Activated CD8-positive, alpha-beta memory T cell treated with anti-CD3 and anti-CD28 coated beads for 24 hours (primary cell): ENCODE measurements at places on chromosomes 6 and 20.
A peak's percentile ranks its signal among the peaks of the same experiment; 100 is the strongest.

DNA sequence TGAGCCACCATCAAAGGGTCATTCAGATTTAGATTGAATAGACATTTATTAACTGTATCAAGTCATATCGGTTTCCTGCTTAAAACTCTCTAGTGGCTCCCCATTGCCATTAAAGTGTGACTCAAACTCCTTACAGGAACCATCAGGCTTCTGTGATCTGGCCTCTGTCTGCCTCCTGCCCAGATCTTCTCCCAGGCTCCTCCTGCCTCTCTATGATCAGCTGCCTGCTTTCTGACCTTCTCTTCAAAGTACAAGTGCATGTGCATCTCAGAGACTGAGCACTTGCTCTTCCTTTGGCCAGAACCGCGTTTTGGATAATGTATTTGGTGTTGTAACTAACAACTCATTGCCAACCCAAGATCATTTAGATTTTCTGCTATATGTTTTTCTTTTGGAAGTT, 52.7 kb downstream of the IL20RA start:
- no peak for DNase-seq

- DNase-seq, result no peak
Observed at GRCh38 chr6:25866011-25866410, 8.0 kb downstream of the SLC17A3 start.

- no peak for DNase-seq
Observed at GRCh38 chr6:111680015-111680712, 74.5 kb upstream of the TRAF3IP2 start.

GRCh38 chr6:135291288-135292076, 110.4 kb downstream of the MYB start:
- no peak for DNase-seq

DNA sequence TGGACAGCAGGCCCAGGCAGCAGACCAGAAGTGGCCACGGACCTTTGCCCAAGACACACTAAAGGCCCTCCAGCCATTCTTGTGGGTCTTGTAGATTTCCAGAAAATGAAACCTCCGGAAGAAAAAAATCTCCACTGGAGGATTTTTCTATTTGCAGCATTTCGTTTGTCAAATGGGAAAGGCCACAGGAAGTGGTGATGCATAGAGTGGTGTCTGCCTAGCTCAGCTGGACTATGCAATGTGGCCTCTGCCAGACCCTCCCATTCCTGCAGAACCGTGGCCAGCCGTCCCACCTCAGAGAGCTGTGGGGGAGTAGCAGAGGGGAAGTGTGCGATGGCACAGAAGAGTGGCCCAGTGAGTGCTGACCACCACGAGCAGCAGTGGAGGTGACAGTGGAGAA, 24.0 kb upstream of the INSM1 start:
- DNase-seq, result no peak

DNA sequence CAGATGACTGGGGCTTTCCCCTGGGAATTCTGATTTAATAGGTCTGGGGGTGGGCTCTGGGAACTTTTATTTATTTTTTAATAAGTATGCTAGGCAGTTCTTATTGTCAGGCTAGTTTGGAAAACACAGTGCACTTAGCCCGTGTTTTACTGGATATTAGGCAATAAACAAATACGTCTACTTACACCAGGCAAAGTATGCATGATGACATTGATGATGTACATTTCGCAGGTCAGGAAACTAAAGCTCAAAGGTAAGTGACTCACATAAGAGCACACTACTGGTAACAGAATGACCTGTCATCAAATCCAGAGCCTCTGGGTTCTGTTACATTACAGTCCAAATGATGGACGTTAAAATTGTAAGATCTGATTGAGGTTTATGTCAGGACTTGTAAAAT, 144.4 kb upstream of the EXOC2 start:
- no peak for DNase-seq

- no peak for DNase-seq
Observed at GRCh38 chr20:34249291-34249690, 8.1 kb downstream of the ASIP start.

DNA sequence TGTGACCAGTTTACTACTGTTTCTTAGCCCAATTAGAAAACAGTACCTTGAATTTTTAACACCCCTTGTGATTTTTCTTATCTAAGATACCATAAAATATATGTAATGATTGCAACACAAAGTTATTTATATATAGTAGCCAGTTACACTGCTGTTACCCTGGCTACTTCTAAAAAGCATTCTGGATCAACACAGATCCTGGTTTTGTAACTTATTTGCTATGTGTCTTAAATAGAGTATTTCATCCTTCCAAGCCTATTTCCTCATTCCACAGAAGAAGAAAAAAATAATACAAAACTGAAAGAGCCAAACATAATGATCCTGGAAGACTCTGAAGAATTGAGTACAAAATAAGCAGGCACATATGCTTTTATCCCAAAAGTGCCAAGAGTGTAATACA, 19.0 kb upstream of the GSTA4 start:
- DNase-seq, result no peak

DNA sequence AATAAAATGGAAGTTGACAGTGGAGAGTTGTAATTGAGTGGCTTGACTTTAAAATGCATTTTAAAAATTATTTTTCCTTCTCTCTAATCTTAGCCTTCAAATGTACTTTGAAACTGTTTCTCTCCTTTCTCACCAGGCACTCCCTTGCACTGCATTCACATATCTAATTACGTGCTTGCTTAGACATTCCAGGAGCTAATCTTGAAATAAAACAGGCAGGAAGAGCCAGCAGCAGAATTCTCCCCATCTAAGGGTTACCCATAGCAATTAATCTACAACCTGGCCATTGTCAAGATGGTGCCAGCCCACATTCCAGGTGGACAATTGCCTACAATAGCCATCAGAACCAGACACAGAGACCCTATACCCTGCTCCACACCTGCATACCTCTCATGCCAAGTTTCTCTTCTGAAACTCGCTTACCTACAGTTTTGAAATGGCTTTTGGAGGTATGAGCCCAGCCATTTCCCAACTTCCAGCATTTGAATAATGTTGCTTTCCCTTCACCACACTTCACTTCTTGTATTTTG, 167.6 kb upstream of the GJE1 start:
- no peak for DNase-seq

DNA sequence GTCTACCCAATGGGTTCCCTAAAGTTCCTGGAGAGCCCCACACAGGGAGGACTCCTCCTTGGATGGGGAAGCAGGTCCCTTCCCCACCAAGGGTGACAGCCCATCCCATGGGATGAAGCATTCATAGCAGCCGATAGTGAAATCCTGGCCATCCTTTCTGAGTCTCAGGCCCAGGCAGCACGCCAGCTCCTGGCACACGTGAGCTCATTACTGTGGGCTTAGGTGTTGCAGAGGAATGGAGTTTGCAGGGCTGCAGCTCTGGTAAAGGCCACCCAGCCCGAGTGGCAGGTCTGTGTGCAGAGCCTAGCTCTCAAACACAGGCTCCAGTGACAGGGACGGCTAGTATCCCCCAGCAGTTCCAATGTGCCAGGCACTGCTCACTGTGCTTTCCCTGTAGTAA, 31.0 kb downstream of the SIRPA start:
- DNase-seq, result no peak

DNA sequence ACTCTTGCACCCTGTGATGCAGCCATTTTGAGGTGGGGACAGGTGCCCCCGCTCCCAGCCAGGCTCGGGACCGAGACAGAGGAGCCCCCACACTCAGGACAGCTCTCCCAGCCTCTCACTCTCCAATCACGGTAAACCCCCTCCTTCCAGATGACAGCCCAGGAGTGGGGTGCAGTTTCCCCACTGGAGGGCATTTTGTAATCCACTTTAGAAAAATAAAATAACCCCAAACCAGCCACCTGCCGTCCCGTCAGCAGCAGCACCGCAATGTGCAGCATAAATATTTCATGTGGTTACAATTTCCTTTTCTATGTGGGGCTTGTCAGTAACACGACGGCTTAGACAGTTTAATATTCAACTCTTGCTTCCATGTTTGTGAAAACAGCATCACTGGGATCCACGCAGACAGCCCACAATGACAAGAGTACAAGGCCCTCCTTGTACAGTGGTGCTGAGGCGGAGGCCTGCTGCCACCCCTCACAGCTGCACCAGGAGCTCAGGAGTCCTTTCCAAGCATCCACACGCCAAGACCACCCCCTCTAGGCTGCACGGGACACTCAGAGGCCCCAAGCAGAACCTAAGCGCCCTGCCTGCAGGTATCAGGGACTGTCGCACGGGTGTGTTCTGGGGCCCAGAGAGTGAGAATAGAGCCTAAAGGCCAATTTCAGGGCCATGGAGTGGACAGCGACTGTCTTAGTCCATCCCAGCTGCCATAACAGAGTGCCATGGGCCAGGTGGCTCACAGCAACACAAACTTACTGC, 116.7 kb downstream of the JPH2 start:
- peak; percentile 70 for DNase-seq

DNA sequence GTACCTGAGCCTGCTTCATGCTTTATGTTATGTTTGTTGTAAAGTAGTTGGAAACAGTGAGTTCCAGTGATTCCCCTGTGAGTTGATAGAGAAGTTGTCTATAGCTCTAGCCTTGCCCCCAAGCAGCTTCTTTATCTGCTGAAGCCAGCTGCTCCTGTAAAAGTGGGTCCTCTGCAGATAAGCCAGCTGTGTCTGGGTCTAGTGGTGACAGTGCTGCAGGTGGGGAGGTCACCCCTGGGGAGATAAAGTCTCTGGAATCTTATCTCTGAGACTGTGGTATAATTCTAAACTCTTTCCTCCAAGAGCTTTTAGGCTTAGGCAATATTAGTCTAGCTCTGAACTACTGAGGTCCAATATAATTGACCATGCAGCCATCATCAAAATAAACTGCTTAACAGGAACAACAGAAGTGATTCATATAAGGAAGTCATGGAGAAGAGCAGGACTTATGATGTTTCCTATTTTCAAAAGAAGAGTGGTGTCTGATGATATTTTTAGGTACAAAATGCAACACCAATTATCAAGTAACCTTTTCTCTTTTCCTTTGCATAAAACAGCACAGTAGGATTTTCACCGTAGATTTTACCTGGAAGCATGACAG, 44.2 kb upstream of the TMEM217 start:
- peak; percentile 5 for DNase-seq

- DNase-seq, result no peak
Observed at GRCh38 chr6:52087498-52087999, at the start of gene PKHD1. Gene PKHD1 (minus strand): TSS chr6:52087613. CDS start chr6:52084933, 2,680 bp downstream.

DNA sequence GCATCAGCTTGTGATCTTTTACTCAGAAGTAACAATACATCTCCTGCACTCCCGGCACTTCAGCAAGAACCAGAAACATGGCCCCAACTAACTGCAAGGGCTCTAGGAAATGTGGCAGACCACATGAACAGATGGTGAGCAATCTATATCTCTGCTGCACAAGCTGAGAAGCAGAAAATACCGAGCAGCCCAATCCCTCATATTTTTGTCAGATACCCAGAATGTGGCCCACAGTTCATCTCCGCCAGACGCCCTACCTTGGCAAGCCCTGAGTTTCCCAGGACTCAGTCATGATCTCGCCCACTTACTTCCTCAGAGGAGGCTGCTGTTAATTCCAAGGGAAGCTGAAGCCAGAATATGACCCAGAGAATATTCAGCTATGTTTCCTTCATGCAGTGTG, 63.1 kb upstream of the PHACTR1 start:
- no peak for DNase-seq

- DNase-seq, result no peak
Observed at GRCh38 chr6:166514196-166514595, 72.3 kb downstream of the RAMACL start.

DNA sequence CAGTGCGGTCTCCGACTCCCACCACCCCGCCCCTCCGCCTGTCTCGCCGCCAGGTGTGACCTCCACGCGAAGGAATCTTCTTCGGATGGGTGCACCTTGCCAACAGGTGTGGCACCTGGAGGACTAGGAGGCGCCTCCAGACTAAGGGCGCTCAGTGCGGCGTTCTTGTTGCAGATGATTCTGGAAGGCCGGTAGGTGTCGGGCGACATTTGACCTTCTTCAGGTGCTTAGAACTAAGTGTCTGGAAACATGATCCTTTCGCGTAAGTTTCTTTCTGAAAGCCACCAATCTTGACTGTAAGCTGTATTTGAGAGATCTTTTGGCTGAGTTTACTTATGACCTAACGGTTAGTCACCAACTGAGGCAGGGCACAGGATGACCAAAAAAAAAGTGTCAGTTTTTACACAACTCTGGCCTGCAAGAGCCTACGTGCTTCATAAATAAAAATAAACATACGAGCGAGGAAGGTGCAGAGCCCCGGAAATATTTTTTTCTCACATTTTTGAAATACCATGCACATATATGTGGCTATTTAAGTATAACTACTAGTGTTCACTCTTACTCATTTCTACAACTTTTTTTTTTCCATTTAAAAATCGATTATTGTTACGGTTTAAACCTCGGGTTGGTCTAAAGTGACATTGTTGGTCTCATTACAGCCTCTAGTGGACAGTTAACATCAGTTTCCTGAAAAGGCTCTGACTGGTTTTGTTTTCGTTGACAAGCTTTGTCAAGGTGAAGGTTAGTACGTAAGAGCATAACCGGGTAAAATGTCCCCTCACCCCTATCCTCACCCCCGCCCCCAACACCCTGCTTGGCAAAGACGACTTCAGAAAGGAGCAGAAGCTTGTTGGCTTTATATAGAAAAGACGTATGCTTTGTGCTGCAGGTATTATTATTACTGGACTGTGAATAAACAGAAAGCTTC, 1.6 kb upstream of the ATXN1 start:
- DNase-seq, result peak; percentile 82

- DNase-seq, result no peak
Observed at GRCh38 chr20:33477386-33478234, 12.3 kb upstream of the CBFA2T2 start.

DNA sequence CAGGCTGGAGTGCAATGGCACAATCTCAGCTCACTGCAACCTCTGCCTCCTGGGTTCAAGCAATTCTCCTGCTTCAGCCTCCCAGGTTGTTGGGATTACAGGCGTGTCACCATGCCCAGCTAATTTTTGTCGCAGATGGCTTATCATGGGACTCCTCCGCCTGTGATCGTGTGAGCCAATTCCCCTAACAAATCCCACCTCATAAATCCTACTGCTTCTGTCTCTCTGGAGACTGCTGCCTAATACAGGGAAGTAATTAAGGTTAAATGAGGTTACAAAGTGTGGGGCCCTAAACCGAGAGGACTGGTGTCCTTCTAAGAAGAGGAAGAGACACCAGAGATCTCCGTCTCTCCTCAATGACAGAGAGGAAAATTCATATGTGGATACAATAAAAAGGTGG, 52.0 kb downstream of the TRPC4AP start:
- DNase-seq, result no peak

DNA sequence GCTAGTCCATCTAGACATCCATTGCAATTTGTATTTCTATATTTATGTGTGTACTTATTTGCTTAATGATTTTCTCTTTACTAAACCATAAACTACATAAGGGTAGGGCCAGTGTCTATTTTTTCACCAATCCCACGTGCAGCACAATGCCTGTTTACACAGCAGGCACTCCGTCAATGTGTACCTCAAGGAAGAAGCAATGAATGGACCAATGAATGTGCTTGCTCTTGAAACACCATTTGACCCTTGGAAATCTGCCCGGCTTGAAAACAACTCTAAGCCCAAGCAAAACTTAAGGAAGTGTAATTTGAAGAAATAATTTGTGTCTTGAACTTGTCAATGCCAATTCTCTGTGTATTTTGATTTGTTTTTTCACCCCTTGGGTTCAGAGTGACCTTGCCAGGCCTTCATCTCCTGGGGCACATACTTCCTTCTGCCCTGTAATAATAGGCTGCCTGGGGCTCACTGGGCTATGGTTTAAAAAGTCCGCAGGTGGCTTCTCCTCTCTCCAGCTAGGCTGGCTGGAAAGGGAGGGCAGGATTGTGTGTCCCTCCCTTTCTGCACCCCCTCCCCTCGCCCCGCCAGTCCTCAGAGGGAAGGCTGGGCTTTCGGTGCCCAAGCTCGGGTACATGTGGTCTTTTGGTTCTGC, 140.8 kb upstream of the ARMC2 start:
- DNase-seq, result no peak
